ENCODE measurements at places on chromosomes 6 and 20.
A peak's percentile ranks its signal among the peaks of the same experiment; 100 is the strongest.

- DNase-seq: no peak
Observed at GRCh38 chr6:35090734-35091133, 50.4 kb downstream of the TCP11 start.

DNA sequence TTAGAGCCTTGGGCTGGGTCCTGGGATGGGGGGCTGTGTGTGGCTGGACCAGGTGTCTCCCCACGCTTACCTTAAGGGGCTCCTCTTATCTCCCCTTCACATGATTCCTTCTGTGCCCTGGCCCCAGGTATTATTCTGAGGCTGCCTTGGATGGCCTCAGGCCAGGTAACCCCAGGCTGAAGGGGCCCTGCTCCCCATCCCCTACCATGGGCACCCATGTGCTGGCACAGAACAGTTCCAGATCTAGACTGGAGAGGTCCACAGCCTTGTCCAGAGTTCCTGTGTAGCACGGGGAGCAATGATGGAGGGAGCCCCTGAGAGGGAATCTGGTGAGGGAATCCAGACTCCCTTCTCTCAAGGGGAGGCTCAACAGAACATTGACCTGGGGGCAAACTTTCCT, 32.1 kb downstream of the MOCS1 start:
- no peak for DNase-seq

GRCh38 chr6:112475083-112475482, 128.0 kb downstream of the RFPL4B start:
- no peak for DNase-seq

DNA sequence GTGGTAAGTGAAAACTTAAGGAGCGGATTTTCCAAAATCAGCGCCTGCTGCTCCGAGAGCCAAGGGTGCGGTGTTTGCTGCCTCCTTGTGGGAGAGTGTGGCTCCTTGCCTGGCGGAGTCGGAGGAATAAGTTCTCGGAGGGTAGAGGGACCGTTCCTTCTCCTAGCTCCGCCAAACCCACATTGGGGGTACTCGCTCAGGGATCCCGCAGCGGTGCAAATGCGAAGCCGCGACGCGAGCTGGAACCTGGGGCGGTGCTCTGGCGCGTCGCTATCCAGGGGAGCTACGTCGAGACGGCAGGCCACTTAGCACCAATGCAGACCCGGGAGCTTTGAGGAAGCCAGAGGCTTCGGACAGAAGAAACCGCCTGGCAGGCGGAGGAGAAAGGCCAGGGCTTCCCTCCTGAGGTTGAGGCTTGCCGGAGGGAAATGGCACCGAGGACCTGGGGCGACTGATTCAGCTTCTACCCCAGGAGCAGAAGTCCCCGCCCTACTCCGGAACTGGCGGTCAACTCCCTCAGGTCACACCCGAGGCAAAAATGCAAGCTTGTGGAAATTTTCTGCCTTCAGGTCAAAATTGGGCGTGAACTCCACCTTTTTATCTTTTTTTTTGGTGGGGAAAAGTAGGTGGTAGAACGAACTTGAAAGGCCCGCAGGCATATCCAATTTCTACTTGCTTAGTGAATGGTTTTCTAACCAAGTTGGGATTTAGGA, 5.7 kb upstream of the DDX43 start:
- DNase-seq: peak; percentile 34

GRCh38 chr6:99189823-99190721, 159.4 kb downstream of the FAXC start:
- no peak for DNase-seq

GRCh38 chr20:2292416-2293110, 3.2 kb upstream of the TGM3 start:
- DNase-seq: no peak

- DNase-seq: no peak
Observed at GRCh38 chr20:62776692-62777527, 19.4 kb upstream of the MRGBP start.

DNA sequence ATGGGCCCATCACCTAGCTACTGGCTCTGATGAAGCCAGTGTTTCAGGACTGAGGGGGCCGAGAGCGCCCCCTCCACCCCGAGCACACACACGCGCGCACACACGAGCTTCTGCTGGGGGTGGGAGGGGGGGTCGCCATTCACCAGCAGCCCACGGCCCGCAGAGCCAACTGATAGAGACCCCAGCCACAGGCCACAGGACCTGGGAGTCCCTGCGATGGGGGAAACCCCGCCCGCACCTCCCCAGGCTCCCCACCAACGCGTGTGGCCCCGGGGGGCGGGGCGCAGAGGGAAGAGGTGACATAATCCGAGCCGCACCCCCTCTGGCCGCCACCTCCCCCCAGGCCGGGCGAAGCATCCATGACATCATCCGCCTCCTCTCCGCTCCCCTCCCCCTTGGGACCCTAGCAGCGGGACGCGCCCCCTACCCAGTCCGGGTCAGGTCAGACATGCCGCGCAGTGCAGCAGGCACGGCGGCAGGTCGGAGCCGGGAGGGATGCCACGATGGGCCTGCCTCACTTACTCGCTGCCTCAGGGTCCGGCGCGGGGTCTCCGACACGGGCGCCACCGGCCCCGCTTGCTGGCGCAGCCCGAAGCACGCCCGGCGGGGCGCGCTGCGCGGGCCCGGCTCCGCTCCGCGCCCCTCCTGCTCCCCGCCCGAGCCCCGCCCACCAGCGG, at the start of gene LZTS3:
LZTS3 (minus strand) TSS at position 617 of the 677 bp plus-strand sequence. CDS start 6,386 bp downstream, outside the sequence.
- peak; percentile 87 for DNase-seq

DNA sequence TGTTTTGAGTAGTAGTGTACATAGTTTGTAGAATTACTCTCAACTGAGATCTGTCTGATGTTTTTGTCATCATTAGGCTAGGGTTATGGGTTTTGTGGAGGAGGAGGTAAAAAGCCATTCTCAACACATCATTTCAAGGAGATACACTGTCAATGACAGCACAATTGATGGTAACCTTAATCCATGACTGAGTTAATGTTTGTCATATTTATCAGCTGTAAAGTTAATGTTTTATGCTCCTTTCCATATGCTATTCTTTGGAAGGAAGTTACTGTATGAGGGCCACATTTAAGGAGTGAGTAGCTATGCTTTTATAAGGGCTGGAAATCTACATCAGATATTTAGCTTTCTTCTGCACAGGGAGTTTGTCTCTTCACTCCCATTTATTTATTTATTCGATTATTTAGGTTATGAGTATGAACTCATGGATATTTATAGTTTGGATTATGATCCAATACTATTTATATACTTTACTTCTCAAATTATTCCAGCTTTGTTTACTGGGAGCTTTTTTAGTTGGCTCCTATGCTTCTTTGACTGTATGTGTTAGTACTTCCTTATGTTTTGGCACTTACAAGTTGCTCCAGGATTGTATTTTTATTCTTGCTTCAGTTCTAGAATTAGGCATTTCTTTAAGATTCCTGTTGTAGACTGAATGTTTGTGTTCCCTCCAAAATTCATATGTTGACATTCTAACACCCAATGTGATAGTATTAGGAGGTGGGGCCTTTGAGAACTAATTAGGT, 156.6 kb upstream of the HCRTR2 start:
- no peak for DNase-seq

GRCh38 chr6:156402227-156402626, 375.0 kb upstream of the ARID1B start:
- DNase-seq: no peak

GRCh38 chr20:50625986-50626677, 65.2 kb downstream of the RIPOR3 start:
- DNase-seq: no peak

GRCh38 chr6:1409774-1410465, 20.5 kb downstream of the FOXF2 start:
- DNase-seq: no peak

DNA sequence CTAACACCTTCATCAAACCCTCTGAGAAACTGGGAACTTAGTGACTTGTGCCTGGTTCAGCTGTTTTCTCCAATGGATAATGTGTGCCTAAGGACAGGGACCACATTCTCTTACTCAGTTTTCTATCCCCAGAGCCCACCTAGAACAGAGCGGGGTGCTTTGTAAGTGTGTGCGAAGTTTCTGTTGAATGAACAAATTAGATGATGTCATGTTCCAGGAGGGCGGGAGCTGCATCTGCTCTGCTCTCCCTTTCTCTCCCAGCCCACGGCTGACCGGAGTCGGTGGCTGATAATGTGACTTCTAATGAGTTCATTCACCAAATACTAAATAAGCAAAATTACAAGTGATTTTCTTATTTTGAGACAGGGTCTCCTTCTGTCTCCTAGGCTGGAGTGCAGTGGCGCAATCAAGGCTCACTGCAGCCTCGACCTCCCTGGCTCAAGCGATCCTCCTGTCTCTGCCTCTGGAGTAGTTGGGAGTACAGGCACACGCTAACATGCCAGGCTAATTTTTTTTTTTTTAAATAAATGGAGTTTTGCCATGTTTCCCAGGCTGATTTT, 60.7 kb upstream of the FNDC1 start:
- no peak for DNase-seq

DNA sequence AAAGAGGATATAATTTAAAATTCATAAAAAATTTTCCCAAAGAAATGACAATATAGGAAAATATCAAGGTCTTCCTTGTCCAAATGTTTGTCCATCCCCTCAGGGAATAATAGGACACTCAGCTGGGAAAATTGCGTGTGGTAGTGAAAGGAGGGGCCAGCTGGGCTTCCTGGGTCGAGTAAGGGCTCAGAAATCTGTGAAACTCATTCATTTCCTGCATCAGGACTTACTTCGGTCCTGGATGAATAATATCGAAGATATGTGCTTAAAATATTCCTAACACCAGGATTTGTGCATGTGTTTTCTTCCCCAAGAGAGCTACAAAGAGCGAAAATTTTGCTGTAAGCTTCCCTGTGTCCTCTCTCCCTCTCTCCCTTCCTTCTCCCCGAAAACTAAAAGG, 118.2 kb upstream of the GJE1 start:
- no peak for DNase-seq

GRCh38 chr20:5663396-5663795, 86.8 kb upstream of the SHLD1 start:
- DNase-seq: no peak

DNA sequence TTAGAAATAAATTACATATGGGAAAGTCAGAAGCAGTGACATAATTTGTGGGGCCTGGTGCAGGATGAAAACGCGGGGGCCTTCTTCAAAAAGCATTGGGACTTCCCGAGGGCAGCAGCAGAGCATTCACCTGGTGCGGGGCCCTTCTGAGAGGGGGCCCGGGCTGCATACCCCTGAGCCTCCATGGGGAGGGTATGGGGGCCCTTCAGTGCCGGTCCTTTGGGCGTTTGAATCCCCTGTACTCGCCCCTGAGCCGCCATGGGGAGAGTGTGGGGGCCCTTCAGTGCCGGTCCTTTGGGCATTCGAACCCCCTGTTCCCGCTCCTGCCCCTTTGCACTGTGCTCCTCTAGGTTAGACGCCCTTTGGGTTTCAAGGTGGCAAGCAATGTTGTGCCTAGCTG, 283.5 kb downstream of the CDH4 start:
- DNase-seq: no peak

GRCh38 chr20:11182720-11183119, 508.9 kb upstream of the JAG1 start:
- no peak for DNase-seq

DNA sequence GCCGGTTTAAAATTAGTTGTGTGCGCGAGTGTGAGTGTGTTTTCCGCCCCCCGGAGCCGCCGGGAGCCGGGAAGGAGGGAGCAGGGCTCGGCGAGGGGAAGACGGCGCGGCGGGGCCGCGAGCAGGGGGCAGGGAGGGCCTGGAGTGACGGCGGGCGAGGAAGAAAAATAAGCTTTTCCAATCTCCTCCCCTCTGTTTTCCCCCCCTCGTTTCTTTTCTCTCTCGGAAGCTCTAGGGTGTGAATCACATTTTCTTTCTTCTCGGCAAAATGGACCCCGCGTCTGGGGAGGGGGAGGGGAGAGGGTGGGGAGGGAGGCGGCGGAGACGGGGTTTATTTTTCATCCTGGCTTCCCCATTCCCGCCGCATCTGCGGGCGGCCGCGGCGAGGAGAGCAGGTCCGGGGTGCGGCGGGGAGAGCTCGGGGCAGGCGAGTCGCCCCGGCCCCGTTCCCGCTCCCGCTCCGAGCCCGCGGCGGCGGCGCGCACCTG, 881 bp downstream of the BICRAL start:
- peak; percentile 69 for DNase-seq

GRCh38 chr6:138695193-138695592, 78.4 kb upstream of the CCDC28A start:
- DNase-seq: no peak
